Hippocampal formation (tissue), 2 donors: ENCODE measurements at places on chromosomes 5 and 9.

GRCh38 chr5:38104497-38105230 is 153.7 kb upstream of the EGFLAM start:
- DNase-seq: no peak

DNA sequence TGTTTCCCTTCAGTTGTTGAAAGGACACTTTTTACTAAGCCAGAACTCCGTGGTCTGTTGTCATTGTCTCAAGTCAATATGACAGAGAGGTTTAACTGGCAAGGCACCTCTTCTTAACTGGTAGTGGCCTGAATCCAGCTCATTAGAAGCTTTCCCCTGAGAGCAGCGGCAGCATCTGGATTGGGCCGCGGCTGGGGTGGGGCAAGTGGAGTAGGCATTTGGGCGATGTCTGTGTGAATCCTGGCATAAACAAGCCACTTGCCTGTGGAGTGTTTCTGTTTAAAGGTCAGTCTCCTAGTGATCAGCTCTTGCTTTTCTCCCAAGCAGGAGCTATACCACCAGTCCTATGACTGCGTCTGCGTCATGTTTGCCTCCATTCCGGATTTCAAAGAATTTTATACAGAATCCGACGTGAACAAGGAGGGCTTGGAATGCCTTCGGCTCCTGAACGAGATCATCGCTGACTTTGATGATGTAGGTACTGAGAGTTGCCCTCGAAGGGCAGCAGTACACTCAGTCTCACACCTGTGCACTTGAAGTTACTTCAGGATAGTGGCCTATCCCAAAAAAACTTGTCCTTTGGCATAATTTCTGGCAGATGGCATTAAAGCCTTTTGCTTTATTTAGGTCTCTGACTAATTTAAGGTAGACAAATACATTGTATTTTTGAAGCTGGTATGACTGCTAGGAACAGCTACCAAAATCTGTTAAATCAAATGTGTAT is 48.9 kb downstream of the CFAP90 start:
- DNase-seq: peak; percentile 43

DNA sequence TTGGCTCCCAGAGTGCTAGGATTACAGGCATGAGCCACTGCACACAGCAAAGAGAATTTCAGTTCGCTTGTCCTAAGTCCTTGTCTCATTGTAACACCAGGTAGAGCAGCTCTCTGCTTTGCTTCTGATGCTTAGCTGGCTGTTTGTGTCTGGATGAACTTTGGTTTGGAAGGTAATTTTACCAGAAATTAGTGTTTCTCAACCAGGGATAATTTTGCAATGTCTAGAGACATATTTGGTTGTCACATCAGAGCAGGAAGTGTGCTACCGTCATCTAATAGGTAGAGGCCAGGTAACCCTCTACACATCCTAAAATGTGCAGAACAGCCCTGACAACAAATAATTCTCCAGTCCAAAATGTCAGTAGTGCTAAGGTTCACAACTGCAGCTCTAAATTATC is 108.8 kb downstream of the SNX18 start:
- DNase-seq: no peak

DNA sequence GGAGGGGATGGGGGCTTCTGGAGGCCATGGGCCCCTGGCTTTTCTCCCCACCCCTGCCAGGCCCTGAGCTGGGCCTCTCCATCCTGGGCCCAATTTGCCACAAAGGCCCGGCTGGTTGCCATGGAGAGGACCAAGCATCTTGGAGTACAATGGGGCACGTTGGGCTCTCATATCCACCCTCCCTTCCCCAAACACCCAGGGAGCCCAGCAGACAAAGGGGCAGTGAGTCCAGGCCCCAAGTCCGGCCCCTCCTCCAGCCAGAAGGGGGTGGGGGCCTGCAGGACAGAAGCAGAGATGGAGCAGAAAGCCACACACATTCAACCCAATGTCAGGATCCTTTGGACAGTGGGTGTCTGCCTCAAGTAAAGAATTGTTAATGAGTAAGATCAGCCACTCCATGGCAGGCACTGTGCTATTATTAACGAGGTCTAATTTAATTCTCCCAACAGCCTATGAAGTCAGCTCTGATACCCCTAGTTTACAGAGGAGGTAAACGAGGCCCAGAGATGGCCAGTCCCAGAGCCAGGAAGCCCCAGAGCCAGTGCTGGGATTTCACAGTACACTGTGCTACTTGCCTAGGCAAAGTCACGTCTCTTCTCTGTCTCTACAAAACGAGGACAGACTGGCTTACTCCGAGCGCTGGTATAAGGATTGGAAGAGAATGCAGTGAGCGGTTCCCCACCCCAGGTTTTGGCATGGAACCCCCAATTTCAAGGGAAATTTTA is 2.3 kb downstream of the CRB2 start:
- peak; percentile 92 for DNase-seq

- no peak for DNase-seq
These were observed 102.4 kb downstream of the PCSK1 start for GRCh38 chr5:96330530-96331140.

DNA sequence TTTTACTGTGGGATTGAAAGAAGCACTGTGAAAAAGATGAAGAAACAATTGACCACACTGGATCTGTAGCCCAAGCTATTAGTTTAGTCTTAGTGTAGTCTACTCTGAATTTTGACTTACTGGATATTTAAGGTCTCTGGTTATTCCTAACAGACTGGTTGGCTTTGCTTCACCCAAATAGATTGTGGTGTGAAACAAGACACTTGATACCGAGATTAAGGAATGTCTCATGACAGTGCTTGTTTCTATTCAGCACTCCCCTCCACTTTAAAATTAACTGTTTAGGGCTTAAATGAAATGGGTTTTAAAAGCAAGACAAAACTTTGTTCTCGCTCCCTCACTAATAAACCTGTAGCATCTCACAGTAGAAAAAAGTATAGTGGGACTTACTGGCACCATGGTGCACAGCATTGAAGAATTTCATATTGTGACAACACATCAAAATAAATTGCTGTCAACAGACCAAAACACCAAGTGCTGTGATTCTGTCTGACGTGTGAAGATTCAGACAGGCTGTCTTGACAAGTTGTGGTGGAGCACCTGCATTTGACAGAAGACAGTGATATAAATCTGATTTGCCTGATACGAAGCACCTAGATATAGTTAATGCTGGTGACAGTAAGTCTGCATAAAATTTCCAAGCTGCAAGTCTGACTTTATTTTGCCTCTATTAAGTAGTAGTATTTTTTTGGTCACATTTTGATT is 73.1 kb downstream of the PBX3 start:
- no peak for DNase-seq

GRCh38 chr5:179023528-179024189 is at the start of gene ZNF879:
ZNF879 (plus strand) TSS chr5:179023804; CDS start chr5:179025005, 1,201 bp downstream.
- peak; percentile 85 for DNase-seq

DNA sequence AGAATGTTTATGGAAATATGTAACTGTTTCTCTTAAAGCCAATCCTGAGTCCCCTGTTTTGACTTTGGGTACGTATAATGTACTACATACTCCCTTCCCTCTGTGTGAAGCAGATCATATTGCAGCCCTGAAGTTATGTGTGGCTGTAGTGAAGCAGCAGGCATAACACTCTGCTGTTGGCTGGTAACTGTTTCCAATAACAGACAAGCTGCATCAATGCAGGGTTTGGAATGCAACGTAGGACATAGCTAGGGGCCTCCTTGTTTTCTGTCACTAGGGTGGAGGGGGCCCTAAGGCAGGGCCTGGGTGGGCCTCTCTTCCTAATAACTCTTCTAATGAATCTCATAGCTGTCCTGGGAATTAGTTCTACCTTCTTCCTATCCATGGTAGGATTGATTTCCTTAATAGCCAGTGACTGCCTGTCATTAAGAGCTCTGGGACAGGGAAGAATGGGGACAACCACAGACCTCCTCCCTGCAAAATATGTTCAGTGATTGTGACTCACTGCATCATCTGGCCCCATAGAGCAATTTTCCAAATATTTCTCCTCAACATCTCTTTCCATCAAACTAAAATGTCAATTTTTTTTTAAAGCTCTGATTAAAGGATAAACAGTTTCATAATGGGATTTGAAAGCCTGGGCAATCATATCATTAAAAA is 129.6 kb upstream of the HMHB1 start:
- DNase-seq: no peak

- no peak for DNase-seq
These were observed 14.7 kb downstream of the TRMO start for GRCh38 chr9:97907632-97908031.

DNA sequence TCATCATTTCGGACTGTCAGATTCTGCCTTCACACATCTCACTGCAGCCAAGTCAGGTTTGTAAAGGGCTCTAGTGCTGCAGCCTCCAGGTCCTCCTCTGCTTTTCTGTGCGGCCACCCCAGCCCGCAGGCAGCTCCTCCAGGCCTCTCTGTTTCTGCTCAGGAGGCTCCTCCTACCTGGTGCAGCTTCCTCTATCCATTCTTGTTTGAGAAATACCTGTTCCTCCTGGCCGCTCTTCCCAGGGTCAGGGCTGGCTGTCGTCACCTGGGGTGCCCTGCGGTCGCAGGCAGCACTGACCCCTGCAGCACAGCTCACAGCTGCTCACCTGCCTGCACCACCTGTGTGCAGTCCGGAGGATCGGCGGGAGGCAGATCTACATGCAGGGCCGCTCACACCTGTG is 387.7 kb upstream of the IRX4 start:
- no peak for DNase-seq

DNA sequence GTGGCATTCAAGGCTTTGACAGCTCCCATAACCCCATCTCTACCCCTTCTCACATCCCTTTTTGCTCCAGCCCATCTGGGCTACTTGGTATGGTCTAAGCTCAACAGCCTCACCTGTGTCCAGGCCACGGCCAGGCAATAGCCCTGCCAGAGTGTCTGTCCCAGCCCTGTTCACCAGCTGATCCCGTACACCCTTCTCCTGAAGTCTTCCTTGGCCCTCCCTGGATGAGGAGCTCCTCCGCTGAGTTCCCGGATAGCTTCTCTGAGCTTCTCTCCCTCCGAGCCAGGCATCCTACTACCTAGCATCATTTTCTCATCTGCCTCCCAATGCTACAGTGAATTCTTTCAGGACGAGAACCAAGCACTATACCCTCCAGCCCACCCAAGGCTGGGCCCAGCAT is 208.2 kb downstream of the DAB2IP start:
- no peak for DNase-seq

DNA sequence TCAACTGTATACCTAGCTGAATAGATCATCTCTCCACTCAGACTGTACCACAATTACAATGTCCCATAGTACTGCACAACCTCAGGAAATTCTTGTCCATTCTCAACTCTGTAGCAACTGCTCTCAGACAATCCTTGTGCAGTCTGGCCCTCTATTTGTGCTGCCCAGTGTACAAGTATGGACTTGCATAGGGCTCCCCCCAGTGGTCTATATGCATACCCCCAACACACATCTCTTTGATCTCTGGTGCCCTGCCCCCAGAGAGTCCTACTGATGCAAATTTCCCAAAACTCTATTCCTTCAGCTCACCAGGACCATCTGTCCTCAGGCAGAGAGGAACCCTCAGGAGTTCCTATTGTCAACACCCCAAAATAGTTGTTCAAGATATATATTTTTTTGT is 205.3 kb downstream of the SLCO4C1 start:
- no peak for DNase-seq

- no peak for DNase-seq
These were observed 74.3 kb downstream of the NDFIP1 start for GRCh38 chr5:142182840-142183239.

- no peak for DNase-seq
These were observed 79.8 kb downstream of the CFAP95 start for GRCh38 chr9:69900406-69900805.

- DNase-seq: no peak
These were observed 93.8 kb downstream of the PSD2 start for GRCh38 chr5:139889410-139889809.

DNA sequence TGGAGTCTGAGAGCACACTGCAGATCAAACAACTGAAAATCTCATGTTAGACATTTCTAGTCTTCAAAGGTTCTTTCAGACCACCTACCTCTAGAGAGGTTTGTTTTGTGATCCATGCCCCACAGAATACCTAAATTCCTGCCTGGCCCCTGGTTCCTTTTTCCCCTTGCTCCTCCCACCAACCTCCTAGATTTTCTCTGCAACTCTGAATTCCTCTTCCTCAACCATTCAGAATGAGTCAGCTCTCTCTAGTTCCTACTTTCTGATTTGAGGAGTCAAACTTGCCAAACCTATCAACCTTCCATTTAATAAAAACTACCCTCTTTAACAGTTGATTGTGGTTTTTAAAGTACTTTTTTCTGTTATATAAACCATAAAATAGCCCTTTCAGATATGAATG is 83.2 kb upstream of the ZNF462 start:
- DNase-seq: no peak

- DNase-seq: no peak
These were observed 58.2 kb upstream of the PRR16 start for GRCh38 chr5:120405923-120406322.

DNA sequence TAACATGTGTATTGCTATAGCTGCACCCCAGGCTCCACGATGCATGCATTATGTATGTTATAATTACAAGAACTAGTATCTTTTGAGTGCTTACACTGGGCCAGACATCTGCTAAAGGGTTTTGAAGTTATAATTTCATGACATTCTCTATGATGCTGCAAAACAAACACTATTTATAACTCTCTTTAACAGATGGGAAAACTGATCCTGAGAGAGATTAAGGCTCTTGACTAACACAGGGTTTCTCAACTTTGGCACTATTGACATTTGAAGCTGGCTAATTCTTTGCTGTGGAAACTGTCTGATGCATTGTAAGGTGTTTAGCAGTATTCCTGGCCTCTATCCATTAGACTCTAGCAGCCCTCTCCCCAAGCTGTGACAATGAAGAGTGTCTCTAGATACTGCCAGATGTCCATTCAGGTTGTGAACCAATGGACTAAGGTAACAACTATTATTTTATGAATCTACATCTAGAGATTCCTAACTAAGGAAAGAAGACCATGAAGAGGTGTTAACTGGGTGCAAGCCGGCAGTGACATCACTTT is 258.6 kb downstream of the ASTN2 start:
- DNase-seq: no peak

DNA sequence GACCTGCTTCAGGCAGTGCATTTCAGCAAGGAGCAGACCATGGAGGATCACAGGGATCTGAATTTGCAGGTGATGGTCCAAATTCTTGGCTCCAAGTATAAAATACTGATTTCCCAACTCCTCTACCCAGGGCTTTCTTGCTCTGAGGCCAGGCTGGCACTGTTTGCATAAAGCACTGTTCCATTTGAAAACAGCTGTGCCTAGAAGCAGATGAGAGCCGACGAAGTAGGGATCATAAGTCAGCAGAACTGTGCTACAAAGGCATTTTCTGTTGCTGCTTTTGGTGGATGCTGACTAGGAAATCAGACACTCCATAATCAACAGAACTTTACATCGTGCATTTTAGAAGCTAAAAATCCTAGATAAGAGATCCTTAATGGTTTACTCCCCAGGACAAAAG is 126.4 kb downstream of the MAT2B start:
- DNase-seq: no peak

GRCh38 chr5:146589028-146589345 is 73.0 kb upstream of the GPR151 start:
- DNase-seq: peak; percentile 74
